Upper lobe of left lung (tissue), 6 donors: ENCODE measurements at places on chromosomes 1 and 21. TPM values are rescaled to one million over a fixed set of nuclear protein-coding genes. Genes with fewer than 3 reads are reported as not detected.
A peak's percentile ranks its signal among the peaks of the same experiment; 100 is the strongest.

DNA sequence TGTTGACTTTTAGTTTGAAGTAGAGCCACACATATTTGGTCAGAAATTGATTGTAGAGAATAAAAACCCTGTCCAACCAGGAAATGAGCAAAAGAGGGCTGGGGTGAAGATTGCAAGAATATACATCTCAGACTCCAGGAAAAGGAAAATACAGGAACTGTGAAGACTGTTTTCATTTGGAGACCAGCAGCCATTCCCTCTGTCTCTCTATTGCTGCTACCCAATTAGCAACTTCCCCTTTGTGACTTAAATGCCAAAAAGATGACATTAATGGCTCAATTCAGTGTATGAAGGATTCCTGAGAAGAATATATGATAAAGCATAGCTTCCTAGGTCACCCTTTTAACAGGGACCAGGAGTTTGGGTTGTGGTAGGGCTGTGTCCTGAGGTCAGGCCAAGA lies 31.6 kb upstream of the CEP350 start:
- DNase-seq = no peak
- no peak overlapping the region for H3K4me3 ChIP-seq
- no peak overlapping the region for H3K27ac ChIP-seq
- H3K4me1 ChIP-seq = no peaks in the 10 kb centered on the region
- no peaks in the 10 kb centered on the region for H3K27me3 ChIP-seq

DNA sequence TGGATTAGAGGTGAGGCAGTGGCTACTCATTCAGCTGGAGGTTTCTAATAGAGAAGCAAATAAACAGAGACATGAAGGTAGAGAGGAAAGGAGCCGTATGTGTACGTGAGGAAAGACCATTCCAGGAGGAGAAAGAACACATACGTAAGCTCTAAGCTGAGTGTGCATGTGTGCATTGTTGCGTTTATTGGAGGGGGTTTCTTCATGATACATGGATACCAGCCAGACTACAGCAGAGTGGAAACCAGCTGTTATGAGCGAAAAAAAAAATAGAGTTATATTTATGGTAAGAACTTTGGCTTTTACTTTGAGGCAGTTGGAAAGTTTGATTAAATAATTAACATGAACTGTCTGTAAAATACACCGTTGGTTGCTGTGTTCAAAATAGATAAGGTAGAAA lies 173.4 kb upstream of the RGS18 start:
- no peaks in the 10 kb centered on the region for H3K27me3 ChIP-seq
- no peak for DNase-seq
- no peak overlapping the region for H3K27ac ChIP-seq
- H3K4me1 ChIP-seq = no peaks in the 10 kb centered on the region
- H3K4me3 ChIP-seq = no peak overlapping the region
- no peaks in the 10 kb centered on the region for H3K36me3 ChIP-seq

DNA sequence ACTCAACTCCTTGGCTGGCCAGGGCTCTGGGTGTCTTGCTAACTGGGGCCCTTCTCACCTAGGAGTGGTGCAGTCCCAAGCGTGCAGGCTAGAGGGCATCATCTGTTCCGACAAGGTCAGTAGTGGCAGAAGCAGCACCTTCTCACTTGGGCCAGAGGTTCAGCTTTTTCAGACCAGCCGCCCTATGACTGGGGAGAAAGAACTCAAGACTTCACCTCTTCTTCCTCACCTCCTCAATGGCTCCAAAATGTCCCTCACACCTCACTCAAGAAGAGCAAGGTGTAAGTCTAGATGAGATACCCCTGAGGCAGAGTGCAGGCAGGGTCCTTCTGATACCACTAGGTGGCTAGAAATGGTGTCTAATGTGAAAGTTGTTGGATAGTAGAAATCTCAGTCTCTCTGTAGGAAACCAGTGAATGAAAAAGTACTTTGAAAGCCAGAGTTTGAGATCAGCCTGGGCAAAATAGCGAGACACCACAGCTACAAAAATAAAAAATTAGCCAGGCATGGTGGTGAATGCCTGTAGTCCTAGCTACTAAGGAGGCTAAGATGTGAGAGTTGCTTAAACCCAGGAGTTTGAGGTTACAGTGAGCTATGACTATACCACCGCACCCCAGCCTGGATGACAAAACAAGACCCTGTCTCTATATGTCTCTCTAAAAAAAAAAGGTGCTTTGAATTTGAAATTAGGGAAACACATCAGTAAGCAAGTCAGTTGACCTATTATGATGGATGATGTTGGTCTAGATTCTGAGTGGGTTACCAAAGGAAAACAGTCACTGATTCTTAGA lies 8.6 kb upstream of the IL20 start:
- H3K4me1 ChIP-seq = no peaks in the 10 kb centered on the region
- no peaks in the 10 kb centered on the region for H3K36me3 ChIP-seq
- H3K27ac ChIP-seq = no peak overlapping the region
- H3K27me3 ChIP-seq = no peaks in the 10 kb centered on the region
- H3K4me3 ChIP-seq = no peak overlapping the region
- DNase-seq = no peak

DNA sequence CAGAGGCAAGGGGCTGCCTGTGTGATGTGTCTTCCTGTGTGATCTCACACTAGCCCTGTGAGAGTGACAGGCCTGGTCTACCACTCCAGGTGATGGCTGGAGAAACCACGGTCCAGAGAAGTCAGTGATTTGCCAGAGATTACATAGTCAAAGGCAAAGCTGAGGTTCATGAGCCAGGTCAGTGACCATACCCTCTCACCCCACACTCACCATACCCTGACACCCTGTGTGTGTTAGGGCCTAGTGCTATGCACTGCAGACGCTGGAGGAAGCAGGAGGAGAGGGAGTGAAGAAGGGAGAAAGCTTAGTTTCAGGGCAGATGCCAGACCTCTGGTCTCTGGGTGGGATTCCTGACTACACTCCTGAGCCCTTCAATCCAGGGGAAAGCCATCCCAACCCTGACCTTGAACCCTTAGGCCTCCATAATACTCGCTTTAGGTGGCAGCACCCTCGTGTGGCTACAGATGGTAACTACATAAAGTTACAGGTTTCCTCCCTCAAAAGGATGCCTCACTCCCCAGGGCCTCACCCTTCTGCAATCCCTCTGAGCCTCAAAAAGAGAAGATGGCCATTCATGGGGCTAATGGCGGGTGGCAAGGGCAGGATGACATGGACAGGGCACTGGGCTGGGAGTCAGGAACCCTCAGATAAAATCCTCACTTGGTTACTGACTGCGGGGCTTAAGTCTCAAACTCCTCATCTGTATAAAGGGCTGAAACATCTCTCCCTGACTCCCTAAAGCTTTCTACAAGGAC lies 20.8 kb upstream of the SDC3 start:
- H3K4me1 ChIP-seq = no peaks in the 10 kb centered on the region
- H3K36me3 ChIP-seq = peaks cover 25% of the 10 kb centered on the region
- H3K4me3 ChIP-seq = no peak overlapping the region
- no peak overlapping the region for H3K27ac ChIP-seq

GRCh38 chr1:207805841-207806421 lies 54.1 kb downstream of the CD46 start:
- DNase-seq = peak; percentile 88
- H3K27me3 ChIP-seq = no peaks in the 10 kb centered on the region
- H3K36me3 ChIP-seq = peaks cover 100% of the 10 kb centered on the region

DNA sequence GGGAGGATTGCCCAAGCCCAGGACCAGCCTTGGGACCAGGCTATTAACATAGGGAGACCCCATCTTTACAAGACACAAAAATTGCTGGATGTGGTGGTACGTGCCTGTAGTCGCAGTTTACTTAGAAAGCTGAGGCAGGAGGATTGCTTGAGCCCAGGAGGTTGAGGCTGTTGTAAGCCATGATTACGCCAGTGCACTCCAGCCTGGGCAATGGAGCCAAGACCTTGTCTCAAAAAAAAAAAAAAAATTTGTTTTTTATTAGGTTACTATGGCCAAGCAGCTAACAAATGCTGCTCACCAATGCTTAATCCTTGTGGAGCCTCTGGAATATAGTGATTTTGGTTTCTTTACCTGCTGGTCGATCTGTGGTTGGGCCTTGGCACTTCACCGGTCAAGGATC lies 8.8 kb downstream of the ARID1A start:
- peaks cover 12% of the 10 kb centered on the region for H3K36me3 ChIP-seq
- H3K4me1 ChIP-seq = peaks cover 89% of the 10 kb centered on the region
- no peak for DNase-seq

DNA sequence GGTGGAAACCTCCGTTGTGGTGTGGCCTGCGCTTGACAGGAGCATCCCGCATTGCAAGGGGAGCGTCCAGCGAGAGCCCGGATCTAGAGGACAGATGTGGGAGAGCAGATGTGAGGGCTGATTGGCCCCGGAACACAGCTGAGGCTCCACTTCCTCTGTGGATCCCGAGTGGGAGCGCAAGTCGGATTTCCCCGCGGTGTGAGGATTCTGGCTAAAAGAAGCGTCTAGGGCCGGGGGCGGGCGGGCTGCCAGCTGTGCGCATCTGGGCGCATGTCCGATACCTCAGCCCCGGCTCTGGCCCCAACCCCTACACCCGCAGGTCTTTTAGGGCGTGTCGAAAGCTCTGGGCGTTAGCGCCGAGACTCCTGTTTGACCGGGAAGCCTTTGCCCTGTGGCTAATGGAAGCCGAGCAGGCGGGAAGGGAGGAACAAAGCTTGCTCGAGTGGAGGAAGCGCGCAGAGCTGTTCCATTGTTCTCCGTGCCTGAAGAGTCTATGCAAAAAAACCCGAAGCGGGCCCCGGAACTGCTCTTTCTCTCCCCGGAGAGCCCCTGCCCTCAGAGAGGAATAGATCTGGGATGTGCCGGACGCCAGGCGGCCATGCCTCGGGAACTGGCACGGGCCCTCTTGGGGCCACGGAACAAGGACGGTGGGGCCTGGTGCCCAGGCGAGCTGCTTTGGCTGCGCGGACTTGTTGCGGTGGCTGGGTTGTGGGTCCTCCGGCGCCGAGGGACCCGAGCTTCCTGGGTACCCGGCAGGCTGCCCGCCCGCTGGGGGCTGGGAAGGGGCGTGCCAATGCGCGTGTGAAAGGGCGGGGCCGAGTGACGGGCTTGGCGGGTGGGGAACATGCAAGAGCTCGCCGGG lies 111.1 kb downstream of the NAV1 start:
- peaks cover 4% of the 10 kb centered on the region for H3K27me3 ChIP-seq
- no peaks in the 10 kb centered on the region for H3K36me3 ChIP-seq
- H3K4me1 ChIP-seq = peaks cover 34% of the 10 kb centered on the region

GRCh38 chr1:219446288-219446687 lies 166.6 kb downstream of the ZC3H11B start:
- DNase-seq = no peak
- H3K4me1 ChIP-seq = no peaks in the 10 kb centered on the region
- no peaks in the 10 kb centered on the region for H3K27me3 ChIP-seq
- no peak overlapping the region for H3K27ac ChIP-seq
- H3K36me3 ChIP-seq = no peaks in the 10 kb centered on the region
- H3K4me3 ChIP-seq = no peak overlapping the region

The VSIG8 gene
- total RNA-seq = not detected

The ESPN gene
- total RNA-seq = 5.3 TPM

The PODN gene
- 50.9 TPM for total RNA-seq

The EXO1 gene
- 4.3 TPM for total RNA-seq
